Peyer's patch (tissue), 4 donors: ENCODE measurements at places on chromosomes 3 and 15. TPM values are rescaled to one million over a fixed set of nuclear protein-coding genes. Genes with fewer than 3 reads are reported as not detected.

The KBTBD13 gene
- not detected for total RNA-seq

The SATB1 gene
- total RNA-seq: 60.3 TPM

The NRROS gene
- total RNA-seq: 10.7 TPM

The C3orf70 gene
- total RNA-seq: 5.4 TPM

DNA sequence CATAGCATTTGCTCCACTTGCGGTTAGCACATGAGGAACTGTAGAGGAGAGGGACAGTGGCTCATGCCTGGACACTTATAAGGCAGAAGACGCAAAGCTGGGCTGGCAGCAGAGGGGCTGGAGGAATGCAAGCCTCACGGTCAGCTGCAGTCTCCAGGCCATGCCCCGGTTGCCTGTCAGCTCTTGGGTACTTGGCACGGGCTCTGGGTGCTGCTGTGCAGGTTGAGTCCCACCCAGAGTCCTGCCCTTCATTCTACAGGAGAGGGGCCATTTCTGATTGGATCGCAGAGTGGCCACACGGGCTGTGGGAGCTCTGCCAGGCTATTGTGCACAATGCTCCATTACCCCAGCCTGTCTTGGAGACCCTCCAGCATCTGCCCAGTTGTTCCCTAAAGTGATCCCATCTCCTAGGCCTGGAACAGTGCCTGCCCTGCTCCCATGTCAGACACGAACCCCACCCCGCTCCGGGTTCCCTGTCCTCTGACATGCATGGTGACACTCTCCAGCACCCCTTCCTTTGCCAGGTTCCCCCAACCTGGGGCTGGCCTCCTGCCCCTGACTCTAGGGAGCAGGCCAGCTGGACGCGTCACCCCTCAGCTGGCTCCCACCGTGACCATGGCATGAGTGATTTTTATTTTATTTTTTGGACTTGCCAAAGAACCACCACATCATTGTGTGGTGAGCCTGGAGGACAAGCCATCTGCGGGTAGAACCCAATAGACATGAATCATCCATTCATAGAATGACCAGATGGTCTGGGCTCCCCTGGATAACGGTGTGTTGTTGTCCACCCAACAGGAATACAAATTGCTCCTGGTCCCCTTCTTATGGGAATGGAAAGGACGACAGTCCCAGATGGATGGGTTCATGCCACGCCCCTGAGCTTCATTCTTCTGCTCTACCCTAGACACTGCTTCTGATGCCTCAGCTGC is 51.0 kb upstream of the KLF13 start:
- peak; percentile 13 for DNase-seq
- no peak overlapping the region for H3K27ac ChIP-seq
- no peak overlapping the region for H3K4me3 ChIP-seq

DNA sequence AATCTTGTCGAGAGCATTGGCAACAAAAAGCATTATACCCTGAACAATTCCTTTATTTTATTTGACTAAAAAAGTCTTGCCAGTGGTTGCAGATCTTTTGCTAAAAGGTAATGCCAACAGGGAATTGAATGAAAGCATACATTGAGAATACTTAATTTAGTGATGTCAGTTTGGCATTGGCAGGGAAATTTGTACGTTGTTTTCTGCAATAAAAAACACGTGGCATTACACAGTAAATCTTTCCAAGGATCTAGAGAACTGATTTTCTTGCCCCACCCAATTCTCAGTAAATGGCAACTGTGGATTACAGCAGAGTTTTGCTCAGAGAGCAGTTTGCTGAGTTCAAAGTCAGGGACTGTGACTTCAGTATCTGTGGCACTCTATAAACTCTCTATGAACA is 38.3 kb upstream of the IGSF10 start:
- H3K4me1 ChIP-seq: no peaks in the 10 kb centered on the region
- no peak for DNase-seq
- no peak overlapping the region for H3K27ac ChIP-seq
- H3K4me3 ChIP-seq: no peak overlapping the region
- no peaks in the 10 kb centered on the region for H3K27me3 ChIP-seq

DNA sequence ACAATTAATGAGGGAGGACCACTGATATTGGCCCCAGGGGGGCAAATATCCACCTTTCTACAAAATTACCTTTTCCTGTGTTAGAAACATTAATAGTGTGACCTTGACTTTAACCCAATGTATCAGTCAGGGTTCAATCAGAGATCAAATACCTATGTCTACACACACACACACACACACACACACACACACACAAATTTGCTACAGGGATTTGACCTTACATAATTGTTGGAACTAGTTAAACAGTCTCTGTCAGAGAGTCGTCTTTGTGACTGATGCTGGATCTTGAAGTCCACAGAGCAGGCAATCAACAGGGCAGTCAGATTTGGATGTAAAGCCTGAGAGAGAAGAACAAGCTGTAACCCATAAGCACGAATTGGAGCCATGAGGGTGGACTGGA is 32.5 kb downstream of the TM4SF4 start:
- no peak overlapping the region for H3K4me3 ChIP-seq
- H3K27ac ChIP-seq: no peak overlapping the region
- H3K36me3 ChIP-seq: no peaks in the 10 kb centered on the region
- H3K4me1 ChIP-seq: no peaks in the 10 kb centered on the region
- no peak for DNase-seq
- no peaks in the 10 kb centered on the region for H3K27me3 ChIP-seq

DNA sequence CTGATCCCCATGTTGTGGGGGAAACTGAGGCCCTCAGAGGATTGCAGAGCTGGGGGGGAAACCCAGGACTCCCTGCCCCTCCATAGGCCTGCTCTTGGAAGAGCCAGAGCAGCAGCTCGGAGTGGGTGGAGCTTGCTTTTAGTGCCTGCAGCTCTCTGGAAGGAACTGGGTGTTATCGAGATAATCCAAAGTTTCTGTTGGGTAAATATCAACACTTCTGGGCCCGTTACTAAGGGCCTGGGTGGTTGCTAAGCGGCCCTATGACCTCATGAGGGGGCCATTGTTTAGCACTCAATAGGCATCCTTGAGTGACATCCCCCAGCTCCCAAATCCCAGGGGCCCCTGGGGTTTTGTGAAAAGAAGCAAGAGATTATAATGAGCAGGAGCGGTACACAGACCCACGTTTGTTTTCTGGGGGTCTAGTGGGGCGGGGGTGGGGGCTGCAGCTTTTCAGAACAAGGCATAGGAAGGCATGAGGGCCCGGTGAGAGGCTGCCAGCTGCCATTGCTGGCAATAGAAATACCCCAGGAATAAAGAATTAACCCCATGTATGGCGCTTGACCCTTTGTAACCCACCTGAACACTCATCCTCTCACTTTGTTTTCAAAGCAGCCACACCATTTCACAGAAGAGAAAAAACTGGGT is 48.3 kb upstream of the ATP2B2 start:
- no peak for DNase-seq
- H3K36me3 ChIP-seq: no peaks in the 10 kb centered on the region
- no peak overlapping the region for H3K4me3 ChIP-seq
- H3K27me3 ChIP-seq: no peaks in the 10 kb centered on the region
- no peaks in the 10 kb centered on the region for H3K4me1 ChIP-seq

- DNase-seq: peak; percentile 18
- H3K4me3 ChIP-seq: no peak overlapping the region
- H3K36me3 ChIP-seq: no peaks in the 10 kb centered on the region
These were observed 15.4 kb upstream of the BFSP2 start for GRCh38 chr3:133384331-133385027.

GRCh38 chr3:109430911-109431563 is 93.7 kb upstream of the DPPA4 start:
- H3K4me1 ChIP-seq: no peaks in the 10 kb centered on the region
- H3K27me3 ChIP-seq: no peaks in the 10 kb centered on the region
- no peak for DNase-seq
- H3K36me3 ChIP-seq: no peaks in the 10 kb centered on the region
- no peak overlapping the region for H3K27ac ChIP-seq
- H3K4me3 ChIP-seq: no peak overlapping the region

DNA sequence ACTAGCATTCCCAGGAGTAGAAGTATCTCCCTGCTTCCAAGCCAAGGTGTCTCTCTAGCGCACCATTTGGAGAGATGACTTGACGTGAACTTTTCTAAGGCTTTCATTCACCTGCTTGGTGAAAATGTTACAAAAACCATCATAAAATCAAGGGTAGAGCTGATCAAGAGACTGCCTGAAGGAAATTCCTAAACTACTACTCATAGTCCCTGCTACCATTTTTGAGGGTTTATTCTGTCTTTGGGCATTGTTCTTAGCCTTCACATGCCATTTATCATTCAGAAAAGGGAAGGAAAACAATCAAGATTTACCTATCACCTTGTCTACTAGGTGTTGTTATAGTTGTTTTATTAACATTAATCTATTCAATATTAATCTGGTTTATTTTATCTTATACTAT is 525.8 kb downstream of the NTRK3 start:
- H3K4me1 ChIP-seq: no peaks in the 10 kb centered on the region
- H3K4me3 ChIP-seq: no peak overlapping the region
- no peak overlapping the region for H3K27ac ChIP-seq
- H3K36me3 ChIP-seq: no peaks in the 10 kb centered on the region

GRCh38 chr15:25512957-25513356 is 74.1 kb upstream of the UBE3A start:
- no peak for DNase-seq
- no peak overlapping the region for H3K4me3 ChIP-seq
- no peaks in the 10 kb centered on the region for H3K27me3 ChIP-seq
- H3K36me3 ChIP-seq: no peaks in the 10 kb centered on the region
- H3K4me1 ChIP-seq: no peaks in the 10 kb centered on the region

DNA sequence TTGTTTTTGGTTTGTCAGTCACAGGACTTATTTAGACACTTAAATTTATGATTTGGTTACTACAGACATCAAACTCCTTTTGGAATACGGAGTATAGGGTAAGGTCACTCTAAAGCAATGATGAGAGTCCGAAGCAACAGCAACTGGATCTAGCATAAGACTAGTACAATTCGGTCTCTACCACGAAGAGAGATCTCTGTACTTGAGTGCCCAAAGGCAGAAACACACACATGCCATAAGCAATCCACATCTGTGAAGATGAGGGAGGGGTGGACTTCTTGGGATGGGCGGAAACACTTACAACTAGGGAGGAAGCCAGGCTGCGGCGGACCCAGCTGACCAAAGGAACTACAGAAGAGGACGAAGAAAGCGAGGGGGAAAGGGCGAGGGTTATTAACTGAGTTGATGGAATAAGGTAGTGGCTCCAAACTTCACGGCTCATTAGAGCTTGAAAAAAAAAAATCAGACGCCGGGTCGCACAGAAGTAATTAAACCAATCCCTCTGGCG is 595 bp downstream of the DPH6 start:
- peak overlapping the region; percentile 93 for H3K27ac ChIP-seq
- H3K27me3 ChIP-seq: no peaks in the 10 kb centered on the region
- peak; percentile 37 for DNase-seq
